H1 (cell line): ENCODE measurements at places on chromosomes 7 and 10. TPM values are rescaled to one million over a fixed set of nuclear protein-coding genes. Genes with fewer than 3 reads are reported as not detected.

DNA sequence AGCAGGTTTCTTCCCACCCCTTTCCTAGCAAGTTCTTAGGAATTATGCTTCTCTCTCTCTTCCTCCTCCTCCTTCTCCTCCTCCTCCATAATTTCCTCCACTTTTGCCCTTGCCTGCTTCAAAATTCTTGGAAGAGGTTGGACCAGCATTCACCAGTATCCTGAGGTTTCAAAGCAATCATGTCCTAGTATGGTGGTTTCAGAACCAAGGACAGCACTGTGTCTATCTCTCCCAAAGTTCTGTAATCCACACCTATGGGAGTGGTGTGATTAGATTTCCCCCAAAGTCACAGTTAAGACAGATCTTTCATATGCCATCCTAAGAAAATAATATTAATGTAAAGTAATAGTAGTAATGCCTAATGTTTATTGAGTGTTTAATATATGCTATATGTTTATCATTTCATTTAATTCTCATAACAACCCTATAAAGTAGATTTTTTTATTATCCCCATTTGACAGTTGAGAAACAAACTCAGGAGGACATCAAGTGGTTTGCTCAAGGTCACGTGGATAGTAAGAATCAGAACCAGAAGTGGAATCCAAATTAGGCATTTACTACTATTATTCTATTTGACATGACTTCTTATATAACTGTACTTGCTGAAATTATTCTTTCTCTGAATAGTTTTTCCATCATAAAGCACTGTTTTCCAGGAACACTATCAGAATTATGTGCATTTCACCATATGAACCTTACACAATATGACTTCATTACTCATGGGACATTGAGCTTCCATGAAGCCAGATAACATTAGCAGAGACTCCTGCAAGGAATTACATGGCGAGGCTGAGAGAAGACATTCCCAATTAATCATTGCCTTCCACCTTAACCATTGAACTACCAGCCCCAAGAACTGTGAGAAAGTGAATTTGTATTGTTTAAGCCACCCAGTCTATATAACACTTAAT, 91.4 kb downstream of the IPMK start:
- no peak for DNase-seq

- peak; percentile 63 for DNase-seq
Observed at GRCh38 chr10:52864201-52865106, 91.9 kb upstream of the MBL2 start.

DYDC2 gene
- total RNA-seq: 3.5 and 5.2 TPM in 2 replicates

CABCOCO1 gene
- total RNA-seq: not detected in 2 replicates

DNA sequence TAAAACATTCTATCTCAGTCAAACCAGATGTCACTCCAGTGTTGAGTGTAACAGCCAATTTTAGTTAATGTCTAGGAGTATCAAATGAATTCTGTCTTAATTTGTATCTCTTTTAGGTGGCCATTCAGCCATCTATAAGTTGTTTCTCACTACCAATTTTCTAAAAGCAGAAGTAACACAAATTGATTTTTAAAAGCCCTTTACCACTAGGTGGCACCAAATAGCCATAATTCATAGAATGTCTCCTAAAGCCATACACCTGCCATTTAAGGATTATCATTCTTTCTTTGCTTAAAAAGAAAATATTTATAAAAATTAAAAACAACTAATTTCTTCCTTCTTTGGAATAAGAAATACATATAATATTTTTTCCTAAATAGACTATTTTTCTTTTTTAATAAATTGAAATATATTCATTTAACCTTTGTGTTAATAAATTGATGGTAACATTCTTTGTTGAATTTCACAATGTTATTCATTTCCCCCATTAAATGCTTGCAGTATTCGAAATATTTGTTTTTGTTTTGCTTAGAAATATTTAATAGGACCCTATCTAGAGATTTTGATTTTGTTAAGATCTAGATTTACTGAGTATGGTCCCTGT, 107.8 kb upstream of the PPP1R3A start:
- no peak for DNase-seq
